ENCODE measurements at places on chromosomes 5 and 9.

GRCh38 chr5:17951392-17952169 lies 317.3 kb downstream of the TAF11L14 start:
- no peak for DNase-seq

DNA sequence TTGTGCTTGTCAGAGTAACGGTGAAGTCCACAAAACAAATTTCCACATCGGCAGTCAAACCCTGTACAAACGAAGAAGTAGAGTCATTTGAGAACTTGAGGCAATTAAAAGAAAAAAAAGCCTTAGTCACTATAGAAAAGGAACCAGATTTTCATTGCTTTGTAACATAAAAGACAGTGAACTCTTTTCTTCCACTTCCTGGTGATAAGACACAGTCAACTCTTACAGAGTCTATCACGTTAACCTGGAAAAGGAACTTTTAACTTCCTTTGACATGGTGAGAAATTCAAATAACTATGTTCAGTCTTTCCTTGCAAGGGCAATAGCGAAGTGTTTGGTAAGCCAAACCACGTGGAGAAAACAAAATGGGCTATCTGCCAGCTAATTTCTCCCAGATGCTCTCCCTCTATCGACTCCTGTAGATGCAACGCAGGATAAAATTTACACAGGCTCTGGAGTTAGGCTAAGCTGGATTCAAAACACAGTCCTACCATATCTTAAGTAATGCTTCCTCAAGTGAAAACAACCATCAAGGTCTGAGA lies 8.9 kb downstream of the ZFAND5 start:
- no peak for DNase-seq

- DNase-seq = no peak
Measured at GRCh38 chr9:22060831-22061383, 51.8 kb upstream of the CDKN2B start.

DNA sequence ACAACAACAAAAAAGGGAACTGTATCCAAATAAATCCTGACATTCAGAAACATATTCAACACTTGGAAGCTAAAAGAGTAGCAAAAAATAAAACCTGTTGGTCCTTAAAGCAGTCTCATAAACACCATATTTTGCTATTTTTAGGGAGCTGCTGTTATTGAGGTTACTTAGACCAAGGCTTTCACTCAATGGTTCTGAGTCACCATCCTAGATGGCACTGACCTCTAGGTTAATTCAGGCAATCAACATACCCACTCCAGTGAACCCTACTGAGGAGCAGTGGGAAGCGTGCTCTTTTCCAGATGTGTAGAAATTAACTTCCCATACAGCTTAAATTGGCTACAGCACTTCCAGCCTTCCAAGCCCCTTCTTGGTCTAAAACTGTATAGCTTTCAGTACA lies 5.2 kb downstream of the GNAQ start:
- DNase-seq = no peak

DNA sequence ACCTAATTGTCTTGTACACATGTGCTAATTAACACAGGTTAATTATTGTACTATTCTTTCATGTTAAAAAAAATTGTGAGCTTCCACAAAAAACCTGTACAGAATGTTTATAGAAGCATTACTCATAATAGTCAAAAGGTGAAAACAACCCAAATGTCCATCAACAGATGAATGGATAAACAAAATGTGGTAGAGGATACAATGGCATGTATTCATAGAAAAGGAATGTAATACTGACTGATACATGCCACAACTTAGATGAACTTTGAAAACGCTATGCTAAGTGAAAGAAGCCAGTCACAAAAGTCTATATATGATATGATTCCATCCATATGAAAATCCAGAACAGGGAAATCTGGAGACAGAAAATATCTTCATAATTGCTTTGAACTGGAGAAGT lies 25.6 kb downstream of the RRAGA start:
- DNase-seq = no peak

- no peak for DNase-seq
Measured at GRCh38 chr5:141686648-141687416, 4.8 kb upstream of the ARAP3 start.

DNA sequence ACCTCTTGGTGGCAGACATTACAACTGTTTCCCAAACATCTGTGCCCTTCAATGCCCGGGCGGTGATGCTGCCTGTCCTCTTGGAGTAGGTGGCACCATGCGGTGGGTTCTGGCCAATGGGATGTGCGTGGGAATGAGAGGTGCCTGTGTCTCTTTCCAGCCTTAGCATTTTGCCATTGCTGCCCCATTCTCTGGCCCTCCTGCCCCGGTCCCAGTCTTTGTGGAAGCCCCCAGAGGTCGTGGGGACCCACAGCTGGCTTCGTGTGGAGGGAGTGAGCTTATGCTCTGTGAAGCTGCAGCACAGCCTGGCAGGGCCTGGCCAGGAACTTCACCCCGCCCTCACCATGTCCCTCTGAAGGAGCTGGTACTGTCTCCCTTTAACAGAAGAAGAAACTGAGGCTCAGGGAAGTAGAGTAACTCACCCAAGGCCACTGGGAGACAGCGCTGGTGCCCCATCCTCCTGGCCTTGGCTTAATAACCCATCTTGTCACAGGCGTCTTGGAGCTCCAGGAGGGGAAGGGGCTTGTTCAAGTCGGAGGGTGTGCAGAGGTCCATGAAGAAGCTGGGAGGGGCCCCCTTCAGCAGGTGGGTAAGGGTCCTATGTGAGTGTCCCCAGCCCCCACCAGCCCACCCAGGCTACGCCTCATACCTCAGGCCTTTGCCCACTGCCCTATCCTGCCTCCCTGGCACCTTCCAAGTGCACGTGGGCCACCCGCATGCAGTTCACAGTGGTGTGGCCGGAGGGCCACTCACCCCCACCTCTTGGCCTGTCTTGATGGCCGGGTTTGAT lies 173.6 kb downstream of the GAPVD1 start:
- DNase-seq = no peak

DNA sequence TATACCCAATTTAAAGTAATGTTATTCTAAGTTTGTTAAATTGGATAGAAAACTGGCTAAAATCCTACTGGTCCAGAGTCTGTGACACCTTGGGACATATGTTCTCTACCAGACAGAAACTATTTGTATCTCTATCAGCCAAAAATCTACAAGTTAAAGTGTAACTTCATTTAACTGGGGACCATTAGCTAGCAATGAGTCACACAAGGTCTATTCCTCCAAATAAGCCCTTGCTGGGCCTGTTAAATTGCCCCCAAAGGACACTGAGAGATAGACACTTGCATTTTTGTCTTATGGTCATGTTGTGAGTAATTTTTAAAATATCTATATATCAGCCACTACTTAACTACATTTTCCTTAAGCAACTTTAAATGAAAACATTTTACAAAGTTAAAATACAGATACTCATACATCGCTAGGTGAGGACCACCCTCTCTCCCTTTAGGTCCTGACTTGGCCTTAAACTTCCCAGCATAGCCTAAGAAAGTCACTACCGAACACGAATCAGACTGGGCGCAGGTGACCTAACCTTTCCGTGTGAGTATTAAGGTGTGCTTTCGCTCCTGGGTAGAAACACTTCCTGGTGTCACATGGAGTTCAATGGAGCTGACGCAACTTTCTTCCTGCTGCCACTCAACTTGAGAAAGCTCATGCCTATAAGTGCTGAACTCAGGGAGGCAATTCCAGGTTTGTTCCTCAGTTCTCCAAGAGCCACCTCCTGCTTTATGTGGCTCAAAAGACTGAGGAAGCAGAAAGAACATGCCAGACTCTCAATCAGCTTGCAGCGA lies 249.1 kb downstream of the DIRAS2 start:
- no peak for DNase-seq
